NCI-H1930 (cell line): ENCODE measurements at places on chromosomes 7 and 10.

- no peak for DNase-seq
These were observed 7.3 kb downstream of the RBP4 start for GRCh38 chr10:93593749-93594148.

DNA sequence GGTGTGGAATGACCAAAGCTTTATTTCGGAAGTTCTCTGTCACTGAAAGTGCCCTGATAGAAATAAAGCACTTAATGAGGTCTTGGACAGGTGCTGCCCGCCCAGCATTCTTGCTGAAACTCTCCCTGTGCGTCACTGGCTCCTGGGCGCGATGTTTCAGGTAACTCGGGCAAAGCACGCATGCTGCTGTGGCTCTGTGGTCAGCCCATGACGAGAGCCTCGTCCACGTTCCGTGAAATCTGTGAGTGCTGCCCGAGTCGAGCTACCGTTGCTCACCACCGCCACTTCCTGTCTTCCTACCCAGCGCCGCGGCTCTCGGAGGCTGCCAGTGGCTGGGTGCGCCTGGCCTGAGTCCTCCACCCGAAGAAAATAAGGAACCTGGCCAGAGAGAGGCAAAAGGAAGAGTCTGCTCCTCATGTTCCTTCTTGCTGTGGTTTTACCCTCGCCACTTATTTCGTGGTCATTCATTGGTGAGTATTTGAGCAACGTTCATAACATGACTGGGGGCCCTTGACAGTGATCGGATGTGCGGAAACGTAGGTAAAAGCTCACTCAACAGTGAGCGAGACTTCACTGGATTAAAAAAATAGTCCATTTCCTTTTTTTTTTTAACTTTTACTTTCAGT is 95.5 kb downstream of the MAP3K8 start:
- DNase-seq = no peak

- no peak for DNase-seq
These were observed 21.5 kb downstream of the SPAG6 start for GRCh38 chr10:22366771-22367170.

- no peak for DNase-seq
These were observed 135.9 kb upstream of the PPP2R2D start for GRCh38 chr10:131764929-131765328.

- DNase-seq = no peak
These were observed 689.5 kb downstream of the DNAJB9 start for GRCh38 chr7:109259151-109259550.

DNA sequence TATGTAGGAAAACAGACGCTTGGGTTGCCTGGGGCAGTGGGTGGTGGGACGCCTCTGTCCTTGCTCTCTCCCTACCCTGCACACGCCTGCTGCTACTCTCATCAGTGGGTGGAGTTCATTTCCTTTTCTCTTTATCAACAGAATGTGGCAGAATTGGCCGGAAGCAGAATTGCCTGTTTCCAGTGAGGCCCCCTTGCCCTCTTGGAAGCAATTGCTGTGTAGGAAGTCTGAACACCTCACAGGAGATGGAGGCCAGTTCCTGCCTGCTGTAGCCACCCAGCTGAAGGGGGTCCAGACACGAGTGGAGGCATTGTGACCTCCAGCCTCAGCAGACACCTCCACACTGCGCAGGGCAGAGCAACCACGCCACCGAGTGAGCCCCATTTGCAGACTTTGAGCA is 331.6 kb upstream of the ZNF32 start:
- DNase-seq = no peak

DNA sequence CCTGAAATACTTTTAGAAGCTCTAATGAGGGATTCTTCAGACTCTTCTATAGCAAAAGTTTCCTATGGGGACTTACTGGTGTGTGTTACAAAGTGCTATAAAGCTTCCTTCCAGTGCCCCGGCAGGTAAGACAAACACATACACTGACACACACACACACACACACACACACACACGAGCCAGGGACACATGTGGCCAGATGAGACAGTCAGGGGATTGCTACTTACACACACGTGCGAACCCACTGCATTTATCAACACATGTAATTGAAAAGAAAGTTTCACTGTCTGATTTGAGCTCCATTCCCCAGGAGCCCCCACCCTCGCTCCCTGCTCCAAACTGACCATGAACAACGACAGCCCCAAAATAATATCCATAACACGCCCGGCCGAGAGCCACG is 119.8 kb downstream of the PRPF18 start:
- no peak for DNase-seq

DNA sequence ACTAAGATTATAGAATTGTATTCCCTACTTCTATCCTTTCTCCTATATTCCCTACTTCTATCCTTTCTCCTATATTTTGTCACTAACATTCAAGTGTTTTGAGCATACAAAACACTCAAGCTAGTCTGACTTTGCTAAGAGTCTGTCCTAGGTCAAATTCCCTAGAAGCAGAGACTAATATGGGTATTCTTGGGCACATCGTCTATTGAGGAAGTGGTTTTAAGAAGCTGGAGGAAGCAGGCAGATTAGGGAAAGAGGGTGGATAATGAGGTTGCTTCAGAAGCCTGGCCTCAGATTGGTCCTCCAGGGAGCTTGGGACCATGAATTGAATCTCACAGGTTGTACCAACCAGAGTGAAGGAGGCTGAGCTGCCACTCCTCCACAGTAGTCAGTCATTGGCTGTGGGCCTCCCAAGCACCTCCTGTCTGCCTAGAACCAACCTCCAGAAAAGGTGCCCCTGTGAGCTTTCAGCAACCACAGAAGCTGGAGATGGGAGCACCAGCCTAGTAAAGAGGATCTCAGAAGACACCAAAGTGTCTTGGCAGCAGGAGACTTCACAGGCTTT is 295.9 kb upstream of the PHF14 start:
- DNase-seq = no peak

- no peak for DNase-seq
These were observed 22.1 kb upstream of the VOPP1 start for GRCh38 chr7:55594414-55594813.

DNA sequence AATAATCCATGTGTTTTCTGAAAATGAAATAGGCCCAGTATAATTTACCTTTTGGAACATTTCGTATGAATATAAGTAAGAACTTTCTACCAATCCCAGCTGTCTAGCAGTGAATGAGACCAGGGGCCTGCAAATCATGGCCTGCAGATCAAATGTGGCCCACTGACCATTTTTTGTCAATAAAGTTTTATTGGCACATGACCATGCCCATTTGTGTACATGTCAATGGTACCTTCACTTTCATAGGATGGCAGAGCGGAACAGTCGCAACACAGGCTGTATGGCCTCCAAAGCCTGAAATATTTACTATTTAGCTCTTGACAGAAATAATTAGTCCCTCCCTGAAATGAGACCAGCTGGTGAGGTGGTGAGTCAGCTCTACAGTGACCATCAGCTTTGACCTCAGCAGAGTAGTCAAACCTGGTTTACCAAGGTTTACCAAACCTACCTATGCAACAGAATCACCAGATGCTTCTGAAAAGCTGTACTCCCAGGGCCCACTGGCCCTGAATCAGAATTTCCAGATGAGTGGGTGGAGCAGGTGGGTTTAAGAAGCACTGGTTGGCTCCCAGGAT is 13.8 kb upstream of the C10orf90 start:
- DNase-seq = no peak

DNA sequence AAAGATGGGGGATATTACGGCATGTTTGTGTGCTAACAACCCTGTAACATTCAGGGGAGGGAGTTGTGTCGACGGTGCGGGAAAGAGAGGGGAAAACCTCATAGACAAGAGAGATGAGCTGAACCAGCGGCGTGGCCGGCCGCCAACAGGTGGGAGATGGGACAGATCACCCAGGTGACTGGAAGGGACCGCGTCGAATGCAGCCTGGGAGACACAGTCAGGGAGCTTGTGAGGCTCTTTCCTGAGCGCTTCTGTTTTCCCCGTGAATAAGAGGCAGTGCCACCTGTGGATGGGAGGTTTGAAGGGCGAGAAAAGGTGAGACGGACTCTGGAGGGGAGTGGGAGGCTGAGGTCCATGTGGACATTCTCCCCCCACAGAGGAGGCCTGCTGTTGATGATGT is 9.9 kb upstream of the PRKAG2 start:
- DNase-seq = no peak

GRCh38 chr7:156466272-156466671 is 174.3 kb upstream of the RNF32 start:
- DNase-seq = no peak

GRCh38 chr7:132480534-132480933 is 95.7 kb downstream of the PLXNA4 start:
- DNase-seq = no peak

GRCh38 chr10:81248886-81249285 is 626.1 kb upstream of the NRG3 start:
- DNase-seq = no peak

DNA sequence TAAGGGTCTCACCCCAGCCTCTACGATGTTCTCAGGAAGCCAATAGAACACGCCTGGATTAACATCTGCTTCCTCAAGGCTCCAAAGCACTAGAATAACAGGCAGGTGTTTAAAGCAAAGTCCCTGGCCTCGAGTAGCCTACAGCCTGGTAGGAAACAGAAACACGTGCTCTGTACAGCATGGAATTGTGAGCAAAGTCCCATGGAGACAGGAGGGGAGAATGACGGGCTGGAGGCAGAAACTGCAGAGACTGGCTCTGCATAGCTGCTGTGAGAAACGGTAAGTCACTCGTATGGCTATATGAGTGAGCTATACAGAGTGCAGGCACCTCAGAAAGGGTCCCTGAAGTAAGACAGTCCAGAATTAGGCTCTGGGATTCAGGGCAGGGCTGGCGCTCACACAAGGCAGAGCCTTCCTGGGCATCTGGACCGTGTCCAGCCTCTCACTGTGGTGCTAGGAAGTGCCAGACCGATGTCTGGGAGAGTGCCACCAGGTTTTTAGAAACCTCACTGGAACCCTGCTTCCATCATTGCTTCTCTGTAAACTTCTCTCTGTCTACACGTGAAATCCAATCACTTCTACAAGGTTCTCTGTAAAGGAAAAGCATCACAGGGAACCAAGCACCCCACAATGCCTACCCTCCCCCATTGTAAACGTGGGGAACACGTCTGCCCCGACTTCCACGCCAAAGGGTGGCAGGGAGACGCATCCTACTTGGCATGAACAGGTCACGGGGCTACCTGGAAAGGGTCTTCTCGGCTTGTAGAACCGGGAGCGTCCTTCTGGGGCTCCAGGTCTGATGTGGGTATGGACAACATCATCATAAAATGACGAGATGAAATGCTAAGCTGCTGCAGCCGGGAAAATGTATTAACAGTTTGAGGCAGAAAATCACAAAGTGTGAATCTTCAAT is 38.8 kb upstream of the SHH start:
- DNase-seq = no peak

DNA sequence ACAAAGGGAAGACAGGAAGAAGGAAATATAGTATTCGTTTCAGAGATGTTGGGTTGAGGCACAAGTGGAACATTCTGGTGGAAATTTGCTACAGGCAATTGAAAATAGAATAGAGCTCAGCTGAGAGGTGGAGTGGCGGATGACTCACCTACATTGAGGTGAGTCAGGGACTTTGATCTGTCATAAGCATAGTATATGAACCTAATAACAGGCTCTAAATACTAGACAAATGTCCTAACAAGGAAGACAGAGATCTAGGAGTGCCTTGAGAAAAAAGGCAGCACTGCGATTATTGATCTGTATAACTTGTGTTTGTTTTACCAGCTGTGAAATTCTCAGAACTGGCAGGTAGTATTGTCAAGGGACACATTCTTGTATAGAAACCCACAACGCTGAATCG is 907 bp upstream of the IFRD1 start:
- no peak for DNase-seq

GRCh38 chr10:10787586-10787985 is 230.1 kb upstream of the CELF2 start:
- no peak for DNase-seq

DNA sequence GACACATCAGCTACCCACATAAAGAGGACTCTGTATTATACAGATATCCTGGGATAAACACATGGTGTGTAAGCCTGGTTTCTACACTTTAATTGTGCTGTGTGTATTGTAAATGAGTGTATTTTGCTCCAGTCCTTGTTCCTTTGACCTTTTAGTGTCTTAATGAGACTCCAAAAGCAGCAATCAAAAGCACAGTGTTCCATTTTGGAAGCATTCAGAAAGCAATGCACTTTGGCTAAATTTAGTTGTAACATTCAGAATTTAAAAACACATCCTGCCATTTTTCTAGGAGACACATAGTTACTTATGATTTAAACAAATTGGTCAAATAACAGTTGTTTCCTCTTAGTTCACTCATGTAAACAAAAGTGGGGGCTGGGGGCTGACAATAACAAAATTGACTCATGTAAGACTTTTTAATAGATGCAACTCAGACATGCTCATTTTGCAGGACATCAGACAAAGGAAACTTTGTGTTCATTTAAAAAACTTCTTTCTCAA is 122.2 kb downstream of the GPR37 start:
- no peak for DNase-seq

DNA sequence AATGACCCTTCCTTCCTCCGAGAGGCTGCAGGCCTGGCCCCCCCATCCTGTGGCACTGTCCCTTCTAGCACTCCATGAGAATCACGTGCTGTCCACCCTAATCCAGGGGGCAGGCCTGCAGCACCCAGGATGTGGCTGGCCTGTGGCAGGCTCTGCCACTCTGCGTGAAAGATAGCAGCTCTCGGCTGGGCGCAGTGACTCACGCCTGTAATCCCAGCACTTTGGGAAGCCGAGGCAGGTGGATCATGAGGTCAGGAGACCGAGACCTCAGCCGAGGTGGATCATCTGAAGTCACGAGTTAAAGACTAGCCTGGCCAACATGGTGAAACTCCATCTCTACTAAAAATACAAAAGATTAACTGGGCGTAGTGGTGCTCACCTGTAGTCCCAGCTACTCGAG is 18.9 kb upstream of the LFNG start:
- DNase-seq = no peak

DNA sequence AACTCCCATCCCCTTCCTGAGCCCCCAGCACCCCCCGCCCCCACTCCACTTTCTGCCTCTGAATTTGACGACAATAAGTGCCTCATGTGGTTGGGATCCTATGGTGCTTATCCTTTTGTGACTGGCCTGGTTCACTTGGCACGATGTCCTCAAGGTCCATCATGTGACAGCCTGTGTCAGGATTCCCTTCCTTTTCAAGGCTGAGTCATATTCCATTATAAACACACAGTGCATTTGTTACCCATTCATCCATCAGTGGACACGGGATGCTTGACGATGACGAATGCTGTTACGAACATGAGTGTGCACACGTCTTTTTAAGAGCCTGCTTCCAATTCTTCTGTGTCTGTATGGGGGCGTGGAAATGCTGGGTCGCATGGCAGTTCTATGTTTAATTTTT is 26.7 kb downstream of the SHH start:
- DNase-seq = no peak

DNA sequence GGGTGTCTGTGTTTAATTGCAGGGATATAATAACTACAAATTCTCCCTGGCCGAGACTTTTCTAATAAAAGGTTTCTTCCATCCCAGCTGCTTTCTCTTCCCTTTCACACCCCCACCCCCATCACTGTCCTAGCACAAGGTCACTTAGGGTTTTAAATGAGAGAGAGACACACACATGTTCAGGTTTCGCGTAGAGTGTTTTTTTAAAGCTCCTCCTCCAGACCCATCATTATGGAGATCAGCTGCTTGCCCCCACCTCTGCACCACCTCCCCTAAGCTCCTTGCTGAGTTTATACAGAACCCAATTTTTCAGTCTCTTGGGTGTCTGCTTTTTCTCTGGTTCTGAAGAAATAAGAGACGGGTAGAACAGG is 18.6 kb downstream of the LRMDA start:
- DNase-seq = no peak

- DNase-seq = no peak
These were observed 6.1 kb upstream of the UBE2H start for GRCh38 chr7:129958643-129959470.

GRCh38 chr7:9264395-9264794 is 831.0 kb downstream of the NXPH1 start:
- no peak for DNase-seq
